Urinary bladder (tissue), 4 donors: ENCODE measurements at places on chromosomes 6 and 20. TPM values are rescaled to one million over a fixed set of nuclear protein-coding genes. Genes with fewer than 3 reads are reported as not detected.

GRCh38 chr6:163340201-163340887, 74.2 kb upstream of the QKI start:
- DNase-seq: no peak

DNA sequence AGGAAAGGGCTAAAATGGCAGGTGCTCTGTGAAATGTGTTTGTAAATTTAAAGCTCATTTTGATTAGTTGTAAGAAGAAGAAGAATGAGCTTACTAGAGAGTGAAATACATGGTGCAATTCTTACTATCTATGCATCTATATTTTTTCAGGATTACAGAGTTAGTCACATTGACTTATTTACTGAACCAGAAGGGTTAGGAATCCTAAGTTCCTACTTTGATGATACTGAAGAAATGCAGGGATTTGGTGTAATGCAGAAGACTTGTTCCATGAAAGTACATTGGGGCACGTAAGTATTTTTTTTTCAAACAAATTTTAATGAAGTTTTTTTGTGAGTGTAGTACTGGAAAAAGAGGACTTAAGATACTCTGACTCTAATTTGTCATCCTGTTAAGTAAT, 99.3 kb downstream of the RTN4IP1 start:
- DNase-seq: no peak

DNA sequence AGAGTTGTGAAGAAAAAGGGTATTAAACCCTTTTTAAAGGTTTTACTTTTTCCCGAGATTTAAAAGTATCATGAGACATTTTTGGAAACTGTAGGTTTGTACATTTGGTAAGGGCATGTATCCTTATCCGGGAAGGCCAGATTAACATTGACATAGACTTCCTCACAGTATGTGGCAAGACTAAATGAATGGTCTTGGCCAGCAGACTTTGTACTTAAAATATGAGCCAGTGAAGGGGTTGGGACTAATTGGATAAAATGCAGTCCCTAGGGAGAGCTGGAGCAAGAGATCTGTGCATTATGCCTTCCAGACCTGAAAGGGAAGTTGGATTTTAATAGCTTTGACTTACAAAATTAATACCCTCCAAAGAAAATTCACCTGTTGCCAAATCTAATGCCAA, 60.4 kb upstream of the CCN2 start:
- DNase-seq: no peak

- no peak for DNase-seq
Measured at GRCh38 chr6:38714239-38715015, 684 bp upstream of the DNAH8 start.

- peak; percentile 3 for DNase-seq
Measured at GRCh38 chr6:78831492-78831891, 35.9 kb upstream of the IRAK1BP1 start.

GRCh38 chr6:155227046-155227445, 36.8 kb upstream of the CLDN20 start:
- no peak for DNase-seq

GRCh38 chr20:31859266-31859997, 10.9 kb downstream of the DUSP15 start:
- DNase-seq: no peak

- DNase-seq: no peak
Measured at GRCh38 chr6:11584244-11584643, 46.7 kb downstream of the TMEM170B start.

- no peak for DNase-seq
Measured at GRCh38 chr6:15901141-15902115, 227.5 kb upstream of the MYLIP start.

DNA sequence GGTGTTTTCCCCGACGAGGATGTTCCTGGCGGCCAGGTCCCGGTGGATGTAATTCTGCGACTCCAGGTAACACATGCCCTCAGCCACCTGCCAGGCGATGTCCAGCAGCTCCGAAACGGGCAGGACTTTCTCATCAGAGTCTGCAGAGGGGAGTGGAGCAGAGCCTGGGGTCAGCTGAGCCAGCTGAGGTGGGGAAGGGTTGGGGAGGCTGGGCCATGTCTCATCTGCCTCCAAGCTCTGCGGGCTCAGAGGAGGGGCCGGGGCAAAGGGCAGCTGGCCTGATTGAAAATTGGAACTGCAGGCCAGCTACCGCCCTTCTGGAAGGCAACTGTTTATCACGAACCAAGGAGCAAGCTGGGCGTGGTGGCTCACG, 6.4 kb downstream of the PTK6 start:
- no peak for DNase-seq

GRCh38 chr6:17281497-17282481, 628 bp downstream of the RBM24 start:
- no peak for DNase-seq

GRCh38 chr20:652615-653109, 338 bp downstream of the SRXN1 start:
- no peak for DNase-seq

GRCh38 chr6:168314948-168315347, 4.6 kb downstream of the DACT2 start:
- DNase-seq: no peak

GRCh38 chr6:5832668-5833067, 174.1 kb downstream of the NRN1 start:
- no peak for DNase-seq

DNA sequence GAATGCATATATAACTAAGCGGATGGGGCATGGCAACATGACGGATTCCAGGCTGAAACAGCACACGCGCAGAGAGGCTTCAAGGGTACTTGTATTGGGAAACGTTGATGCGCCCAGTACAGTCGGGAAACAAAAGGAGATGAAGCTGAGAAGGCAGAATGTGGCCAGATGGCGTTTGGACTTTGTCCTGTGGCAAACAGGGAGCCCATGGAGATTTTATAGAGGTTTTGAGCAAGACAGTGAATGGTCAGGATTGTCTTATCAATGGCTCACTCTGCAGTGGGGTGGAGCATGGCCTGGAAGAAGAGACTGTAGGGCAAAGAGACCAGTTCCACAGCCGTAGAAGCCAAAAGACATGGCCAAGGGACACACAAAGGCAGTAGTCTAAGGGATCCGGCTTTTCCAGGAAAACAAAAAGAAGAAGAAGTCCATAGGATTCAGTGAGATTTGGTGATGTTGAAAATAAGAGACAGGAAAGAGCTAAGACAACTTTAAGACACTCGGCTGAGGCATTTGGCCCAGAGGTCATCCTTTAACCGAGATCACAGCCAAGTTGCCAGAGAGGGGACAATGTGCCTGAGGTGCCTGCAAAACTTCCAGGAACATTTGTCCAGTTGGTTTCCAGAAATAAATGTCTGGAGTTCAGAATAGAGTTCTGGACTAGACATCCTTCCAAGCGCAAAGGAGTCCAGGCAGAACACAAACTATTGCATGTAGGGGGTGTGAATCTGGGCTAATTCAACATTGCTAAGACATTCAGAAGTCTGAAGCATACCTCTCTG, 123.0 kb upstream of the RREB1 start:
- no peak for DNase-seq

DNA sequence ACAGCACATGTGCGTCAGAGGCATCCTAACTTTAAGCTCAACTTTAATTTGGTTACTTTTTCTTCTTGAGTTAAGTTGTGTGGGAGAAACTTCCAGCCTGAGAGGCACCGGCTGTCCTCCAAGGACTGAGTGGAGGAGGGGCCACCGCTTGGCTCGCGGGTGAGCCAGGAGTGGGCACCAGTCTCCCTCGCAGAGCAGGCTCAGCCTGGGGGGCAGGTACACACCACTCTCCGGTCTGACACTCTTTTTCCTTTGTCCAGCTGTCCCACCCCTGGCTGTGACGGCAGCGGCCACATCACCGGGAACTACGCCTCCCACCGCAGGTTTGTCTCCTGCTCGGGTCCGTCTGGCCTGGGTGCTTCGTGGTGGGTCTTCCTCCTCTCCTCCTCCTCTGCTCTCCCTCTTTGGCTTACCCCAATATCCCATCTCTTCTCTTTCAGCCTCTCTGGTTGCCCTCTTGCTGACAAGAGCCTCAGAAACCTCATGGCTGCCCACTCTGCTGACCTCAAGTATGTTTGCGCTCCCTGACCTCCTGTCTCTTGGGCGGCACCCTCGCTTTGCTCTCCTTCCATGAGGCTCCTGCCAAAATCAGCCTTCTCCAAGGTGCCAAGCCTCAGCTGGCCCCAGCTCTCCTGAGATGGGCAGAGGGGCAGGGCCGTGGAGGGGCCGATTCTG, 32.6 kb upstream of the PCMTD2 start:
- no peak for DNase-seq

GRCh38 chr6:158729906-158730540, 80.2 kb downstream of the SYTL3 start:
- no peak for DNase-seq

DNA sequence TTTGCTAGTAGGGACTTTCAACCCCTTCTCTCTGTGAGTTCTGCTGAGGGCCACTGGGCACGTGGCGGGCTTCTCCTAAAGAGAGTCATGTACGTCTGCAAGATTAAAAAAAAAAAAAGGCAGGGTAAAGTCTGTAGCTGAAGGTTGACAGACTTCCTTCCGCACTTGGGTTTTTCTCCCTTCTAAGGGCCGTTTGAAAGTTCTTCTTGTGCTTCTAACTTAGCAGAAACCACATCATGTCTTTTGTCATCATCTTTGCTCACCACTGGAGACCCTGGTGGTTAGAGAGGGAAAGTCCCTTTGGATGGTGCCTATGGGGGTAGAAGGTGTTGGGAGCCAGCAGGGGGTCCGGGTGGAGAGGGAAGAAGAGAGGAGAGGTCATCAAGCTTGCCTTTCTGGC, 31.4 kb downstream of the PRDM1 start:
- no peak for DNase-seq

The GSTA1 gene
- total RNA-seq: not detected

The SH3BGRL2 gene
- 32.2 TPM for total RNA-seq

The PRKN gene
- 6.5 TPM for total RNA-seq

The MCHR2 gene
- total RNA-seq: 0.48 TPM

The FABP7 gene
- total RNA-seq: 0.63 TPM

The ASIP gene
- not detected for total RNA-seq

The RBBP8NL gene
- 0.69 TPM for total RNA-seq

The CGA gene
- not detected for total RNA-seq
